ENCODE measurements at places on chromosomes 5 and 9.

DNA sequence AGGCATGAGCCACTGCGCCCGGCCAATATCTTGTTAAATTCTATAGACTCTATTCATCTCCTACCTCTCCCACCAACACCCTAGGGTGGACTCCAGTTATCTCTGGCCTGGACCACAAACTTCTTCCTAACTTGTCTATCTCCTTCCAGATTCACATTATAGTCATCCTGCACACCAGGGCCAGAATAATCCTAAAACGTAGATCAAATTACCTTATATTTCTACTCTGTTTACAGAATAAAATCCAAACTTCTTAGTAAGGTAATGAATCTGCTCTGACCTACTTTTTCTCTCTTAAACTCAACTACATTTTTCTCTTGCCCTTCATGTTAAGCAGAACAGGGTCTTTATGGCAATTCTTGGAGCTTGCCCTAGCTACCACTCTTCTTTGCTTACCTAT is 6.9 kb downstream of the ELL2 start:
- DNase-seq = no peak

DNA sequence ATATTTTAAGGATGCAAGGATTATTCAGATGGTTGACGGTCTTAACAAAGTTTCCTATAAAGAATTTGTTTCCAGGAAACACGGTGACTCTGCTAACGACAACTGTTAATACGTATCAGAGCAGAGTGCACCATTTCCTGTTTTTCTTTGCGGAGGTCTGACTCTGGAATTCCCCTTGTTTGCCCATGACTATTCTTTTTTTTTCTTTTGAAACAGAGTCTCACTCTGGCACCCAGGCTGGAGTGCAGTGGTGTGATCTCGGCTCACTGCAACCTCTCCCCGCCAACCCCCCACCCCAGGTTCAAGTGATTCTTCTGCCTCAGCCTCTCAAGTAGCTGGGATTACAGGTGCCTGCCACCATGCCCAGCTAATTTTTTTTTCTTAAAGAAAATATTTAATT is 115.9 kb downstream of the CDC42SE2 start:
- DNase-seq = peak; percentile 68

DNA sequence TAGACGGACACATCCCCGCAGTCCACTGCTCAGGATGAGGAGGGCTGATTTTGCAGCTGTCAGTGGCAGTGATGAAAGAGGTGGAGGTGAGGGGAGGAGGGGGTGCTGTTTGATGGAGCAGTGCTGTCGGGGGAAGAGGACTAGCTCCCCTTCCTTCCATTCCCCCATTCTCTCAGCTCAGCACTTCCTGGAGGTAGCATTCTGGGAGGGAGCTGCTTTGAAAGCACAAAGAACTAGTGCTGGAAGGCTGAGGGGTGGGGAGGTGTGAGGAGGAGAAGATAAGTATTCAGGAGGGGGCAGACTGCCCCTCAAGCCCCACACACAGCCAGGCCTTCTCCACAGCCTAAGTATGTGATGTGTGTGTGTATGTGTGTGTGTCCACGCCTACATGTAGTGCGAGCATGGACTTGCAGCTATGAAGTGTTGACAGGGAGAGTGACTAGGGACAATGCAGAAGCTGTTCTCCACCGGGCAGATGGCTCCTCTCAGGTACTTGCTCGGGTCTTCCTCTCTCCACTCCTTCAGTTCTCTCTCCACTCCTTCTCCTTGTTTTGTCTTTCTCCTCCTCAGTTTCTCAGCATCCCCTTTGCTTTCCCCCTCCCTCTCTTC is 65.5 kb upstream of the HSPA9 start:
- DNase-seq = no peak

DNA sequence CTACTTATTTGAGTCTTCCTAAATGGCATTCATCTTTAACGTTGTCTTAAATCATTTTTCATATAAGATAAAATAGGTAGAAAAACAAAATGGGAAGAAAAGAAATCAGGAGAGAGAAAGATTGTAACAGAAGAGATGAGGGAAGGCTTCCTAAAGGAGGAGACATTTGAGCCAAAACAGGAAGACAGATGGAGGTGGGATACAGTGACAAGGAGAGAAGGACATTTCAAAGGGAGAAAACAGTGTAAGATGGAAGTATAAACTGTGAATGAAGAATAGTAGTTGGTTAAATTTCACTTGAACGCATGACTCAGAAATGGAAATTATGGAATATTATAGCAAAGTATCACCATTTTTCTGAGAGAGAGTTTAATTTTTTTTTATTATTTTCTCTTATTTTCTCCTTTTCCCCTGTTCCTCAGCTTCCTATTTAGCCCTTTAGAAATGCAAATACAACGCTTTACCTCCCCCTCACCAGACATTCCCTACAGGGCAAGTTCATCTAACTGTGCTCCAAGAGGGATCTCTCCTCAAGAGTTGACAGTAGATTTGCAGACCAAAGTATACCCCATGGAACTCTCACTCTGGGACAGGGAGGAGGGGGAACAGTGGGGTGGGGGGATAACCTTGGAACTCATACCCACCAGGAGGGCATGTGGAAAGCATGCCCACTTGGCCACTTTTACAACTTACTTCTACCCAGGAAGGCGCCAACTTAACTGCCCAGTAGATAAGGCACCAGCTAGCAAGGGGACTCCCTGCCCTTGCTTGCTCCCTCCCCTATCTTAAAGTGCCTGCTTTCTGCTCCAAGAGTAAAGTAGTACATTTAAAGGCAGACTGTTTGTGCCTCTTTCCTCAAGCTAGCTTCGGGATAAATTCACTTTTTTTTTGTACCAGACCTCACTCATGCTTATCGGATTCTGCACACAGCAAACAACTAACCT is 304.7 kb upstream of the POU5F2 start:
- no peak for DNase-seq

- no peak for DNase-seq
Measured at GRCh38 chr9:119831309-119831708, 462.1 kb upstream of the BRINP1 start.

DNA sequence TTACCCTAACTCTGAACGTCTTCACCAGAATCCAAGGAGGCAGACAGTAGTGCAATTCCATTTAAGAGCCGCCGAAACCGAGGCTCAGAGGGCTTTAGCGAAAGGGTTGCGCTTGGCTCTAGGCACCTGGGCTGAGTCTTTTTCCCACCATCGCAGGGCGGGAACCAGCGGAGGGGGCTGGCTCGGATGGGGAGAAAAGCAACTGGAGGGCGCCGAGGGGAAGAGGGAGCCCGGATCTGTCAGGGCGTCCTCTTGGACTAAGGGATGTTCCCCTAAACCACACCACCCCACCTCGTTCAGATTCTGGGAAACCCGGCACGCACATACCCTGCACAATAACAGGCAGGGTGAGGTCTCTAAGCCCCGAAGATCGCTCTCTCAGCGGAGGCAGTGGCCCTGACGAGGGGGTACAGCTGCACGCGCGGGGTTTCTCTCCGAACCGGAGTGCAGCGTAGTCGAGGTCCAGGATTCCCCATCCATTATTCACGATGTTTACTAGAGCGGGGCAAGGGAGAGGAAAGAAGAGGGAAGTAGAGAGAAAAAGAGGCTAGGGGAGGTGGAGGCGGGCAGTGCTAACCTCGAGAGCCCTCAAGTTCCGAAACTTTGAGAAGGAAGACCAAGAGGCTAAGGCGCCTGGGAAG is 1.3 kb upstream of the POU4F3 start:
- DNase-seq = no peak

DNA sequence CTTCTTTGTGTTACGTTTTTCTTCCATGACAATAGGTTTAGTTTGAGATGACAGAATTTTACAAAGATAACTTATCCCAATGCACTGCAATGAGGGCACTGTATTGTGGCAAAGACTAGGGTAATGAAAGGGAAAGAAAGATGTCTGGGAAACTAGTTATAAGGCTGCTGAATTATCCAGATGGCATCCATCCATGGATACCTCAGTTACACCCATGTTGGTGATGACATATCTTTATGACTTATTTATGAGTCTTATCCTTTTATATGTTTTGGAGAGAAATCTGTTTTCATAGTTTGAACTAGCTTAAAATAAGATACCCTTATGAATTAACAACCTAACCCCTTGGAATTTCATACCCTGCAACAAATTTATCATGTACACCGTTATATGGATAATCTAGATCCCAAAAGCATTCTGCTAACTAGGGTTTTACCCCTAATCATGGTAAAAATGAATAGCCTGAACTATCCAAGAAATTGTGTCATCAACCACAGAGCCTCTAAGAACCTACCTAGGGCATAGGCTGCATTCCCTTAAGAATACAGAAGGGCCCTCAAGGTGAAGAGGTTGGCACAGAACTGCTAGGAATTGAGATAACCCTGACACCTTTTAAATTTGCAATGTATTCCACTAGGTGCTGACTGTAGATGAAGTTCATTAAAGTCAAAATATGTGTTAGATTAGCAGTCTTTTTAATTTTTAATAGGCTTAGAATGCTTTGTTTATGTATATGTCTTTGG is 49.5 kb upstream of the RORB start:
- no peak for DNase-seq

DNA sequence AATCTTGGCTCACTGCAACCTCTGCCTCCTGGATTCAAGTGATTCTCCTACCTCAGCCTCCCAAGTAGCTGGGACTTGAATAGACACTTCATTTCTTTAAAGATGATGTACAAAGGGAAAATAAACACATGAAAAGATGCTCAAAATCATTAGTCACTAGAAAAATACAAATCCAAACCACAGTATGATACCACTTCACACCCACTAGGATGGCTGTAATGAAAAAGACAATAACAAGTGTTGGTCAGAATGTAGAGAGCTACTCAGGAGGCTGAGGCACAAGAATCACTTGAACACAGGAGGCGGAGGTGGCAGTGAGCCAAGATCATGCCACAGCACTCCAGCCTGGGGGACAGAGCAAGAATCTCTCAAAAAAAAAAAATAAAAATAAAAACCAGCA is 13.0 kb downstream of the F2RL2 start:
- DNase-seq = no peak

- no peak for DNase-seq
Measured at GRCh38 chr5:179836225-179837019, 15.7 kb downstream of the SQSTM1 start.

GRCh38 chr5:131256507-131256823 is 7.4 kb upstream of the CDC42SE2 start:
- no peak for DNase-seq

- peak; percentile 57 for DNase-seq
Measured at GRCh38 chr5:115377468-115378217, 81.2 kb upstream of the CCDC112 start.

GRCh38 chr5:10689391-10690081 is 71.5 kb downstream of the DAP start:
- no peak for DNase-seq

GRCh38 chr9:114899461-114899860 is 30.9 kb downstream of the TNFSF8 start:
- DNase-seq = no peak

DNA sequence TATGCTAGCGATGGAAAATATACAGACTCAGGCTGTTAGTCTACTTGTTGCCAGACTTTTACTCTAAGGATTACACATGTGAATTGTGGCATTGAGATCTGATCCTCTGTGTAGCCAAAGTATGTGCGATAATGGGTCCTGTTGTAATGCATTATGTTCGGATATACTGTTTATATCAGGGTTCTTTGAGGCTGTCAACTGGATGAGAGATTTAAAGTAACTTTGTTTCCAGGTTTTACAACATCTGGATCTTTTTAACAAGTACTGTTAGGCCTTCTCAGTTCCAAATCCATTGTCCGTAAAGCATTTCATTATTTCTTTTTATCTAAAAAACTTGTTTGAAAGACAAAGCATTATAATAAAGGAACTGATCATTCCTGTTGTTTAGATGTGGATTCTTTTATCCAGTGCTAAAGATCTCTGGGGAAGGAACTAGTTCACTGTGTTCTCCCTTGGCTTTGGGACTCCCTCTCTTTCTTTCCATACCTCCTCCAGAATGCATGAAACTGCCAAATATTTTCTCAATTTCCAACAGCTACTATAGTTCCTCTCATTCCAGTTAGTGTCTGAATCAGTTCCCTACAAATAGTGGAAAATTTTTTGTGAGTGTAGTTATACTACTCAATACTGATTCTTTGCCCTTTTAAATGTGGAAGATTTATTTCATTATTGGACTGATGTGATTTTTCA is 68.8 kb downstream of the HACD4 start:
- no peak for DNase-seq

GRCh38 chr5:169798438-169798837 is 161.4 kb downstream of the DOCK2 start:
- DNase-seq = no peak

DNA sequence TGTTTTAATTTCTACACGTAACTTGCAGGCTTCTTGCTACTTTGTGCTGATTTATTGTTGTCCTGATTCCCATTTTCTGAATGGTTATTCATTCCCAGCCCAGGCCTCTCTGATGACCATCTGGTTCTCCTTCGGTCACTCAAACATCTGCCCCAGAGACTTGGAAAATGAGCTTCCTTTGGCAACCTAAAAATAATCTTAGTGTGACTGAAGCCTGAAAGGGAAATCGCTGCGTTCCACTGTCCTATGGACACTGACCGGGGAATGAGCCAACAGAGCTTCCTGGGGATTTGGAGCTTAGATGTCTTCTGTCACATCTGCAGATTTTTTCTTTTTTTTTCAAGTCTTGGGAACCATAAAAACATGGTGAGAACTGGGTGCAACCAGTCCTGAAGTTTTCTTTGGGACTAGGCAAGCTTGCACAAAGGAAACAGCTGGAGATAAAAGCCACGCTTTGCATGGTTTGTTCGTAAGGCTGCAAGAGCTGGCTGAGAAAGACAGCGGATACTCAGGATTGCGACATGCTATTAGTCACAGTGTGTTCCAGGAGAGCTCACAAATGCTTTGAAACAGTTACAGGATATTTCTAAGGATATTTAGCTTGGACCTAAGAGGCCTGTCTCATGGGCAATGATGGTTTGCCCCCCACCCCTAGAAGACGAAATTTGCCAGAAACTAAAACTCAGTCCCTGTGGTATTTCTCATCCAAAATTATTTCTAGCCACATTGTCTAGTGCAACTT is 146.2 kb downstream of the GOLPH3 start:
- DNase-seq = peak; percentile 87

- no peak for DNase-seq
Measured at GRCh38 chr5:17005107-17005828, 69.2 kb upstream of the MYO10 start.

- no peak for DNase-seq
Measured at GRCh38 chr5:52956915-52957747, 32.0 kb upstream of the ITGA2 start.

- no peak for DNase-seq
Measured at GRCh38 chr9:698276-698675, 143.2 kb upstream of the DMRT1 start.

- no peak for DNase-seq
Measured at GRCh38 chr5:146906803-146907202, 28.2 kb upstream of the PPP2R2B start.

- no peak for DNase-seq
Measured at GRCh38 chr5:37121465-37121864, 127.7 kb downstream of the CPLANE1 start.

GRCh38 chr9:7298123-7298522 is 501.5 kb downstream of the DMAC1 start:
- DNase-seq = no peak

DNA sequence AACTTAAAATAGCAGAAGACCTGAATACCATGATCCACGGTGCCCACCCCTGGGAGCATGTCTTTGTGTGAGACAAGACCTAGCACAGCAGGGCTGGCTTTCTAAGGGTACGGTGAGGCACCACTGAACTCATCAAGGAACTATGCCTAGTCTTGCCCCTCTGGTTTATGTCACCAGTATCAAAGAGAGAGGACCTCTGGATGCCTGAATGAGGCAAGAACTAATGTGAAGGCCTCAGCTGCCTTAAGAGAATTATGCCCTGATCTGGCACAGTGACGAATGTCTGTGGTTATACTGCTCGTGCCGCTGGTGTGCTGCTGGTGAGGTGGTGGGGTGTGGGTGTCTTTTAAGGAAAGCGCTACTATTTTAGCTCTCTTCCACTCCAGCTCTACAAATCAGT is 23.0 kb downstream of the NREP start:
- DNase-seq = no peak

- no peak for DNase-seq
Measured at GRCh38 chr5:71829206-71829605, 110.1 kb downstream of the CARTPT start.
